Stimulated activated CD4-positive, alpha-beta T cell treated with anti-CD3 and anti-CD28 coated beads, Interleukin-4, amount 100 ng/mL, for 4 hours (primary cell): ENCODE measurements at places on chromosomes 11 and 22.

GRCh38 chr22:26127556-26127955 is 41.7 kb upstream of the SEZ6L start:
- no peak for DNase-seq

DNA sequence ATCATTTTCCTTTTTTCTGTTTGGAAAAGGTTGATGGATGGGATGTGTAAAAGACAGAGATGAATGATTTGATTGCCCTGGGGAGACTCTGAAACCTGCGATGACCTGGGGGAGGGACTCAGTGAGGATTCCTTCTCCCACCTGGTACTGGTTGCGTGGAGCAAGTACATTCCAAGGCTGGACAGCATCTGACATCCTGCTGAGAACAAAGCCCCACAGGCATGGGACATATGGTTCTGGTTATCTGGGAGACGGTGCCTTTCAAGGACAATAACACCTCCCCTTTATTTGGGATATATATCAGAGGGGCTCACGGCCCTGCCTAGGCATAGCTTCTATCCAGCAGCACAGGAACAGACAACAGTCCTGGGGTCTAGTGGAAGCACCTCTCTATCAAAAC is 527.8 kb downstream of the METTL15 start:
- DNase-seq: no peak

DNA sequence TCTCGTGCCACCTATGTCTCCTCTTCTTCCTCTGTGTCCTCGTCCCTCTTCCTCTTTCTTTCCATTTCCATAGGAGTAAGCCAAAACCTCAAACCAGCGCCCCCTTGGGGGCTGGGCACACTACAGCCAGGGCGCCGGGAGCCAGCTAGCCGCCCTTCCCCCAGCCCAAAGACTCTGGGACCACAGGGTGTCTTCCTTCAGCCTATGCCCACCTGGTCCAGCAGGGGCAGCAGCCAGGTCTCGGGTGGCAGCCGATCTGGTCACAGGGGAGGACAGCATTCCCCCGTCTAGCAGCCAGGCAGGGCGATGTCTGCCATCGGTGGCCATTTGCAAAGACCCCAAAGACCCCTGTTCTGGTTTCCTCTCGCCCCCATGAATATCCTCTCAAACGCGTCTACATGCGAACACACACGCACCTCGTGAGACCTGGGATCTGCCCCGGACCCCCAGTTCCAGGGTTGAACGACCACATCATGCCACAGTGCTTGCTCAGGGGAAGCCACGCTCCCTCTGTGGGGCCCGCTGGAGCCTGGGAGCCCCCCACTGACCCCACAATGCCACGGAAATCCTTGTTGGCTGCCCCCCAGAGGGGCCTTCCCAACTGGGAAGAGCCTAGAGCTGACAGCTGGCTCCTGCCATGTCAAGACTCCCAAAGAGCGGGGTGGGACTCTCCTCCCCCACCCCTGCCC is 546.0 kb upstream of the CCDC179 start:
- no peak for DNase-seq

- DNase-seq: peak; percentile 86
Observed at GRCh38 chr11:10307400-10308200, 2.7 kb downstream of the ADM start.

DNA sequence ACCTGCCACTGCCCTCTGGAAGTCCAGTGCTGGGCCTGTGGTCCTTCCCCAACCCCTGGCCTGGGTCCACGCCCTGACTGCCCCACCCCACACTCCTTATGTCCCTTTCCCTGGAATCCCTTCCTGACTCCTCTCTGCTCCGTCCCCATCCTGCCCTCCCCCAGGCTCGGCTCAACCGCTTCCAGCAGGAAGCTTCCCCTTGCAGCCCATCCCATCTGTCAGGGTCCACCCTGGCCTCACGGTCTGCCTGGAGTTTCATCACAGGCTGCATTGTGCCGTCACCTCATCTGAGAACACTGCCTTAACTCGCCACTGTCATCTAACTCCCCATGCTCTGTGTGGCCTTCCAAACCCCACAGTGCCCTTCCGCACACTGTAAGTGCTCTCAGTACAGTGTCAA is 64.3 kb downstream of the NAT10 start:
- DNase-seq: no peak

DNA sequence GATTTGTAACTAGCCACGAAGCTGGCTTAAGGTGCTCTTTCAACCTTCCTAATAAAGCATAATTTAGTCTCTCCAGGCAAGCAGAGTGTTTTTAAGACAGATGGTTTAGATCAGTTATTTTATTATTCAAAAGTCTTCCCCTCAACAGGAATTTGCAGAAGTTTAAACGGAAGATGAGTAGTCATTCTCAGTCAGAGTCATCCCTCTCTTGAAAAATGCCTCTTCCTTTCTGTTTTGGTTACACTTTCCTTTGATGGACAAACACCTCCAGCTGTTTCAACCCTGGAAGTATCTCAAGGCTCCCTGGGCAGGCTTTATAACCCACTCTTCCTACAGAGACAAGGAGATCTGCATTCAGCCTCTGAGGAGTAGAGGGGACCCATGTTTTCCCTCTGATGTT is 60.3 kb upstream of the POU2AF2 start:
- DNase-seq: no peak
